ENCODE measurements at places on chromosomes 2 and 18. TPM values are rescaled to one million over a fixed set of nuclear protein-coding genes. Genes with fewer than 3 reads are reported as not detected.

The IL36B gene
- not detected for total RNA-seq

The ANKRD30B gene
- under 0.01 TPM for total RNA-seq

The IMPACT gene
- total RNA-seq, result 29.0 TPM

The SPOPL gene
- total RNA-seq, result 20.6 TPM

The ARID5A gene
- 4.7 TPM for total RNA-seq

The TMEM37 gene
- 0.37 TPM for total RNA-seq

The PJVK gene
- total RNA-seq, result 1.8 TPM

The EFR3B gene
- total RNA-seq, result 1.4 TPM

The ATL2 gene
- total RNA-seq, result 40.7 TPM

The TLK1 gene
- 24.6 TPM for total RNA-seq

The EPG5 gene
- 28.3 TPM for total RNA-seq

The PGAP1 gene
- total RNA-seq, result 4.1 TPM

The ATP6V1C2 gene
- total RNA-seq, result under 0.01 TPM

The FAM124B gene
- total RNA-seq, result under 0.01 TPM

The MRO gene
- 0.18 TPM for total RNA-seq

The CPO gene
- 0.09 TPM for total RNA-seq

The C2orf80 gene
- total RNA-seq, result not detected

The ADGRF3 gene
- total RNA-seq, result under 0.01 TPM

The SP9 gene
- total RNA-seq, result not detected

The SLC38A11 gene
- total RNA-seq, result 0.55 TPM

The PNO1 gene
- total RNA-seq, result 12.4 TPM

The LCT gene
- total RNA-seq, result not detected

The REG3G gene
- total RNA-seq, result not detected

The CFAP53 gene
- total RNA-seq, result 0.71 TPM

The UGT1A6 gene
- 0.09 TPM for total RNA-seq

The BOLA3 gene
- 21.0 TPM for total RNA-seq

The ELOA2 gene
- total RNA-seq, result not detected

The DOK6 gene
- total RNA-seq, result 7.3 TPM

The SERPINB13 gene
- total RNA-seq, result not detected

The PKDCC gene
- total RNA-seq, result 68.1 TPM

The TM4SF20 gene
- total RNA-seq, result 0.09 TPM

The NEUROD1 gene
- total RNA-seq, result not detected

The ANKRD62 gene
- total RNA-seq, result not detected

The SH3RF3 gene
- 2.6 TPM for total RNA-seq

The TEX44 gene
- not detected for total RNA-seq

The ARHGAP28 gene
- total RNA-seq, result 10.5 TPM

The NGEF gene
- total RNA-seq, result 0.74 TPM

The CFAP221 gene
- total RNA-seq, result not detected

The ABCB11 gene
- total RNA-seq, result not detected

The CCDC68 gene
- 6.9 TPM for total RNA-seq

The NTSR2 gene
- not detected for total RNA-seq

The GALNT5 gene
- 26.9 TPM for total RNA-seq

The RAPGEF4 gene
- 1.9 TPM for total RNA-seq

The RNF144A gene
- total RNA-seq, result 2.8 TPM

The CHN1 gene
- total RNA-seq, result 12.8 TPM

The RGPD4 gene
- total RNA-seq, result not detected

The UPP2 gene
- total RNA-seq, result not detected

The ARHGEF4 gene
- total RNA-seq, result 4.8 TPM

The CNOT9 gene
- 29.2 TPM for total RNA-seq

The AQP12A gene
- not detected for total RNA-seq

The ELAC1 gene
- total RNA-seq, result 5.4 TPM

The PTPN4 gene
- 25.0 TPM for total RNA-seq

The KCNE4 gene
- 43.9 TPM for total RNA-seq
